ENCODE measurements at places on chromosomes 13 and 19.

DNA sequence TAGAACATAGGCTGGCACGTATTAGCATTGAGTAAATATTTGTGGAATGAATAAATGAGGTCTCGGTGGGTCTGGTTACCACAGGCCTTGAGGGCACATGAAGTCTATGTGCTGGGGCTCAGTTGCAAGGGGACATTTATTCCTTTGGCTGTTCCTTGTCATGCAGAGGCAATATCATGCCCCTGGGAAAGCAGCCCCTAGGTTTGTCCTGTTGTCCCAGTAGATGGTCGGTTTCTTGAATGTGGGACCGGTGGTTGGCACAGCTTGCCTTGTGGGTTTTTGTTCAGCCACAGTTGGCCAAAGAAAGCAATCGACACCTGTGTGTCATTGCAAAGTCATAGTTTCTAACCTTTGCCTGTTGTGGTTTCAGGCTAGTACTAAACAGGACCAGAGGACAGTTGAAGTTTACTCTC is 24.7 kb upstream of the GPR183 start:
- no peak for DNase-seq

GRCh38 chr13:32107973-32108372 is 76.4 kb downstream of the FRY start:
- DNase-seq, result no peak

DNA sequence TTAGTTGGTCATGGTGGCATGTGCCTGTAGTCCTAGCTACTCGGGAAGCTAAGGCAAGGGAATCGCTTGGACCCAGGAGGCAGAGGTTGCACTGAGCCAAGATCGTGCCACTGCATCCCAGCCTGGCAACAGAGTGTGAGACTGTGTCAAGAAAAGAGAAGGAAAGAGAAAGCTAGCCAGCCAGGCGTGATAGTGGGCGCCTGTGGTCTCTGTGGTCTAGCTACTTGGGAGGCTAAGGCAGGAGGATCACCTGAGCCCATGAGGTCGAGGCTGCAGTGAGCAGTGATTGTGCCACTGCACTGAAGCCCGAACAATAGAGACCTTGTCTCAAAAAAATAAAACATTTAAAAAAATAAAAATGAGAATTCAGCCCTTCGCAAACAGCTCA is 33.3 kb downstream of the TIMM13 start:
- DNase-seq, result no peak

- no peak for DNase-seq
Observed at GRCh38 chr13:113888701-113889330, 24.9 kb upstream of the GAS6 start.

Data from activated CD4-positive, alpha-beta T cell treated with anti-CD3 and anti-CD28 coated beads, Interleukin-2, amount 50 U/mL, for 1 hour (primary cell).